ENCODE measurements at places on chromosomes 4 and X.
A peak's percentile ranks its signal among the peaks of the same experiment; 100 is the strongest.

DNA sequence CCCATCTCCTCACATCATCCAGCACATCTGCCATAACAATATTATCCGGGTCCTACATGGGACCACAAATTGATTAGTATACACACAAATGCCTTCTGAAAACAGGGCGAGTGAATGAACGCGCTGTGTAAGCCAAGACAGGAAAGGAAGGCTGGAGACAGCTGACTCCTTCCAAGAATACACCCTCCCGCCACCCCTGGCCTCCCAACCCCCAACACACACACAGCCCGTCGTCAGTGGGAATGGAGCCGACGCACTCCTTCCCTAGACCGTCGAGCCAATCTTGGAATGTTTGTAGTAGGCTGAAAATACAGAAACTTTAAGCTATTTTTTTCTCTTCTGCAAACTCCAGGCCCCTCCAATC lies 319 bp upstream of the MAGEH1 start:
- no peak for DNase-seq

- DNase-seq: no peak
Measured at GRCh38 chrX:81316163-81316562, 114.3 kb downstream of the SH3BGRL start.

DNA sequence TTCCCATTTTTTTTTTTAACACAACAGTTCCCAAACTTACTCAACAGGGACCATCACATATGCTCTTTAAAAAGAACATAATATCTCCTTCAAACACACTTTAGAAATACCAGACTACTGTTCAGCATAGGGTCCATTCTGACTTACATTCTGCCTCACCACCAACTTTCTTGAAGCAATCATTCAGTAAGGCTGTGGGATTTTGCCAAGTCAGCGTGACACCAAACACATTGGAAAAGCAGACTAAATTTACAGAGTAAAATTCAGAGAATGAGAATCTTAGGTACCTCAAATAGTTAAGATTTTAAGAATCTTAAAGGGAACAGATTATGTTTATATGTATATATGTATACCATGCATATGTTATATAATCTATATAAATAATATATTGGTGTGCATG lies 7.2 kb upstream of the PUDP start:
- DNase-seq: no peak

DNA sequence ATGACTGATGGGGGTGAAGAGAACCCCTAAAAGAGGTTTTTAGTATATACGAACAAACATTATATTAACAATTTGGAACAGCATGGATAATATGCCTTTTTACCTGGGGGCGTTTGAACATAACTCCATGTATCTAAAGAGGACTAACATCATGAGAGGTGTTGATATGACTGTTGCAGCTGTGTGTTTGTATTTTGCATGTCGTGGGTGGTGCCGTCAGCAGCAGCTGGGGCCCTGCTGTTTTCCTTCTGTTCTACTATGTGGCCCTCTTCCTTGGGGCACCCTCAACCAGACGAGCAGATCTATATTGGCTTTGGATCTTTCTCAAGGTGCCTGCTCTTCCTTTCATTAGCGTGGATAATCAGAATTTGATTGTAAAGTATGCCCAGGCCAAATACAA lies 11.2 kb downstream of the GBA3 start:
- no peak for DNase-seq

DNA sequence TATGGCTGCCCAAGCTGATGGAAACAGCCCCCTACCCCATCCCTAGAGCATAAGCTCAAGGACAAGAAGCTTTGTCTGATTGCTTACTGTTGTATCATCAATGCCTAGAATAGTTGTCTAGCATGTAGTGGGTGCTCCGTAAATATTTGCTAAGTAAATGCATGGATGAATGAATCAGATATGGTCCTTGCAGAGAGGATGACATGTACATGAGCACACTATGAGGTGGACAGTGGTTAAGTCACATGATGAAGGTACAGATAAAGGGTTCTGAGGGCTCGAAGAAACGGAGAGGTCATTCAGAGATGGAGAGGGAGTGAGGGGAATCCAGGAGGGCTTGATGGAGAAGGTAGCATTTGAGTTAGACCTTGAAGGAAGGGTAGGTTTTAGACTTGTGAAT lies 214.2 kb downstream of the RBMX2 start:
- no peak for DNase-seq

DNA sequence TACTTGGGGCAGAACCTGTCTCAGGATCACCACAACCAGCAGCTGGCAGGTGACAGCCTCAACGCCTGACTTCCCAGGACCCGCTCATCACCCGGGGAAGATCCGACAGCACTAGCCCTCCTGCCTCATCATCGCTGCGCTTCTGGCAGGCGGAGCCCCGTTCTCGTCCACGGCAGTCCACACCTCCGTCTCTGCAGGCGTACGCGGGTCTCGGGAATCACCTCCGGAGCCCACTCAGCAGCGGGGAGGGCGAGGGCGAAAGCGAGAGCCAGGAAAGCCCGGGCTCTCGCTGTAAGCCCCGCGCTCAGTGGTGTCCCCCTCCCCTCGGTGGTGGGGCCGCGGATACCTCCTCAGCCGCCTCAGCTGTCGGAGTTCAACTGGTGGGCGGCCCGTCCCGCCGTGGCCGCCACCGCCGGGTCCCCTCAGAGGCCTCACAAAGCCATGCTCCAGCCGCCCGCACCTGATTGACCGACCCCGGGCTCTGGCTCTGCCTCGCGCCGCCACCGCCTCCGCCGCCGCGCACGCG lies 518 bp upstream of the CNKSR2 start:
- DNase-seq: no peak

DNA sequence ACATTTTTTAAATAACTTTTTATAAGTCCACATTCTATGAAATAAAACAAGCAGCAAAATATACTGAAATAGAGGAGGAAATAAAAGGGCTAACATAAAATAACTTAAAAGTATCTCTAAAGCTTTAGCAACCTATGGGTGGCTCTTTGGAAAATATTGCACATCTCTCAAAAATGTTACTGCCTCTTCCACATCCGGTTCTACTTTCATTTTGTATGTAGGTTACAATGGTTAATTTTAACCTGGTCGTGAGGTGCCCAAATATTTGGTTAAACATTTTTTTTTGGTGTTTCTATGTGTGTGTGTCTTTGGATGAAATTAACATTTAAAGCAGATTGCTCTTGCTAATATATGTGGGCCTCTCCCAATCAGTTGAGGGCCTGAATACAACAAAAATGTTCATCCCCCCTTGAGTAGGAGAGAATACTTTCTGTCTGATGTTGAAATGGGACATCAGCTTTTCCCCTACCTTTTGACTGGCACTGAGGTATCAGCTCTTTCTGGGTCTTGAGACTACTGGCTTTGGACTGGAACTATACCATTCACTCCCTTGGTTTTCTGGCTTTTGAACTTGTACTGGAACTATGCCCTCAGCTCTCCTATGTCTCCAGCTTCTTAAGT lies 353.0 kb downstream of the ADAM29 start:
- DNase-seq: no peak

- DNase-seq: no peak
Measured at GRCh38 chrX:108271397-108271787, 166.8 kb downstream of the COL4A6 start.

GRCh38 chrX:54695231-54695630 lies 102.8 kb downstream of the ITIH6 start:
- DNase-seq: no peak

DNA sequence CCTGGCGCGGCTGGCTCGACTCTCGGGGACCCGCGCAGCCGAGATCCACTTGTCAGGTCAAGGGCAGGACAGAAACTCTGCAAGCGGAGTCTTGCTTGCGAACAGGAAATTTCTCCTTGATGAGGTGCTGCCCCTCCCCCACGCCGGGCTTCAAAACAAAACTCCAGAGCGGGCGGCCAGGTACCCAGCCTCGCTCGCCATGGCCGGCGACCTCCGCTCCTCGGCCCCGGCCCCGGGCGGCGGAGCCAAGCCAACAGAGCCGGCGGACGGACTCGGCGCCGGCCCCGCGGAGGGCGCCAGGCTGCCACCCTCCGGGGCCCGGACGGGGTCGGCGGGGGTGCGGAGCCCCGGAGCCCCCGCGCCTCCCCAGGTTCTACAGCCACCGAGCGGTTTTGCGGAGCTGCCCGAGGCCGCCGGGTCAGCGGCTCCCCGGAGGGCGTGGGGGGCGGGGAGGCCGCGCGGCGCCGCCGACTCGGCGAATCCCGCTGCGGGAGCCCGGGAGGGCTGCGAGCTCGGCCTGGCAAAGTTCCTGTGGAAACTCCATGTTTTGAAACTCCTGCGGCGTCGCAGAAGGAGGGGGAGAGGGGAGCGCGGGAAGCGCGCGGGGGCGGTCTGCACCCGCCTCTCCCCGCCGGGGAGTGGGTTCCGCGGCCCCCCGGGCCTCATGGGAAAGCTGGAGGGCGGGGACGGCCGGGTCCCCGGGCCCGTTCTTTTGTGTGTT lies 11.7 kb upstream of the BCOR start:
- no peak for DNase-seq

DNA sequence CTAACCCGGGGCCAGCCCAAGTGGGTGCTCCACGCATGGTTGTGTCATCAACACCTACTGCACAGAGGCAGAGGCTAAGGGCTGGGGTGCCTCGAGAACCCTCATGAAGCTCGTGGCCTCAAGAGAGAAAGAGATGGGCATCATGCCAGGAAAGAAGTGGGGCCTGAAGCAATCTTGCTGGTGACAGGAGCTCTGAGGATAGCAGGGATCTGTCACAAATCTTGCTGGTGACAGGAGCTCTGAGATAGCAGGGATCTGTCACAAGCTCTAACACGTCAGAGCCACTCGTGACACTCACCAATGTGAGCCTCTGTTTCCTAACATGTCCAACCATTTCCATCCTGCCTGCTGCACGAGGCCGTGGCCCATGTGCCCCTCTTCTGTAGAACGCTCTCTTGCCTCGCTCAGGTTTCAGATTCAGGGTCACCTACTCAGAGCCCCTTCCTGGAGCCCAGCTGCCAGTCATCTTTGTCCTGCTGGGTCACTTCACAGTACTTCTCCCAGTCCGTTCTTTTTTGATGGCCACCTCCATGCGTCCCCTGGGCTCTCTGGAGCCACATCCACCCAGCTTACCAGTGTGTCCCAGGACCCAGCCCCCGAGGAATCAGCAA lies 21.1 kb downstream of the PNMA6E start:
- no peak for DNase-seq

- no peak for DNase-seq
Measured at GRCh38 chr4:165299399-165300060, 27.9 kb upstream of the MSMO1 start.

DNA sequence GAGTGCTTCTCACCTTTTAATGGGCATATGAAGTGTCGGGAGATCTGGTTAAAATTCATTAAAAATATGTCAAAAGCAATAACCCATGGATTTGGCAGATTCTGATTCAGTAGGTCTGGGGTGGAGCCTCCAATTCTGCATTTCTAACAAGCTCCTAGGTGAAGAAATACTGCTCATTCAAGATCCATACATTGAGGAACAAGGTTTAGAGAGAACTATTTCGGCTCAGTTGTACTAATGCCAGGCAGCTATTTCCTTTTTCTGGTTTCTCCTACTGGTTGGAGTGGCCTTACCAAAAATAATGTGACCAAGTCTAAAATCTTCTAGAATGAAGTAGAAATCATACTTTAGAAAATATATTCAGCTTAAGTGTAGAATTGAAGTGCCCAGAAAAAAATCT lies 117.5 kb downstream of the TSPAN7 start:
- DNase-seq: no peak

DNA sequence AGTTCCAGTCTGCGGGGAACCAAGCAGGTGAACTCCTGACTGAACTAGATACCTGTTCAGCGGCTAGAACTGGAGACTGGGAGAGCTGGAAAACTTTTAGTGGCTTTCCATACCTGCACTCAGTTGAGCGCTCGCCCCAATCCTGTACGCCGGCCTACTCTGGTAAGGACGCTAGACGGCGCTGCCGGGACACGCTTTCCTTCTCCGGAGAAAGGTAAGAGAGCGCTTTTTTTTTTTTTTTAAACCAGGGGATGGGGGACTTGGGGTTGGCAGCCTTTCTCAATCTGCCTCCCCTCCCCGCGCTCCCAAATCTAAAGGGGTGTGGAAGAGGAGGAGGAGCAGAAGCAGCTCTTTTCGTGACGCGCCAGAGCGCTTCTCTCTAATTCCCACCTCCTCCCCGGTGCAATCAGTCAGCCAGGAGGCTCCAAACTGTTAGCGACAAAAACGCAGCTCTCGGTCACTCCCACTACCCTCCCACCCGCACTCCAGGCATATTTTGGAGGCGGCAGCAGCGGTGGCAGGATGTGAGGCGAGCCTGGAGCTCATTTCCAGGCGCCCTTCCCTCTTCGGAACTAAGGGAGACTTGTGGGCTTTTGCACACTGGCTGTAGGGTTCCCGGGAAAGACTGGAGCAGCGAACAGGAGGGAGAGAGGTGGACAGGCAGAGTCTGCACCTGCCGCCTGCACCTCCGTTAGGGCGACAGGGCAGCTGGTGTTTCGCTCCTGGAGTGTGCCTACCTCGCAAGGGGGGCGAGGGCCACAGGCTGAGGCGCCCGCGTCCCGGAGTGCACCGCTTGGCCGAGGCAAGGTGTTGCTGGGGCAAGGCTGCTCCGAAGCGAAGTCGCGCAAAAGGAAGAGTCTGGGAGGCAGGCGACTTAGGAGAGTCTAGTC lies at the start of gene IL1RAPL2:
Gene IL1RAPL2 (plus strand): TSS at position 409 of the 890 bp plus-strand sequence.
- no peak for DNase-seq

GRCh38 chrX:64204701-64205440 lies 637 bp downstream of the AMER1 start:
- DNase-seq: peak; percentile 2

DNA sequence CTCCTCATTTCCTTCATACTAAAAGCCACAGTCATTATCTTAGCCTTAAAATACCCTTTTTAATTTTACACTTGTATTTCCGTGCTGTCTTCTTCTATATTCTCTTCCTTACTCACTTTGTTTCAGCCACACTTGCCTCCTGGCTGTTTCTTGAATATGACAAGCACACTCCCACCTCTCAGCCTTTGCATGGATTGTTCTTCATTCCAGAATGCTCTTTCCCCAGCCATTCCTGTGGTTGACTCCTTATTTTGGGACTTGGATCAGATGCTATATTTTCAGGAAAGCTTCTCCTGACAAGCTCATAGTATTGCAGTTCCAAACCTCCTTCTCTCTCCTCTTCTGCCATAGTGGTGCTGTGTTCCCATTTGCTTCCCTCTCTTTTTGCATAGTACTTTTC lies 291.3 kb downstream of the PDHA2 start:
- no peak for DNase-seq

DNA sequence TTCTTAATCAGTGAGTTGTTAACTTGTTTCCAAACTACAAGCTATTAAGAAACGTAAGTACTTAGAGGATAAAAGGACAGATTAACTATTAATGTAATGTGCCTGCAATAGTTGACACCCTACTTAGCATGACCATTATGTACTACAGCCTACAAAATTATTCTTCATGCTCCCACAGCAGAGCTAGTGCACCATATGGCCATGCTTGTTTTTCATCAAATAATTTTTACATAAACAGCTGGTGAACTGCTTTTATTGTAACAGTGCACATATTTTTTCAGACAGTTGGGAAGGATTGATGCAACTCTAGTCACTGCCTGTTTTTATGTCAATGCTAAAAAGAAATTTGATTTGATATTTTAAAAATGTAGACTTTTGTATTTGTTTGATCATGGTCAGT lies 10.2 kb upstream of the MAGEB10 start:
- no peak for DNase-seq

All from stimulated activated CD4-positive, alpha-beta T cell treated with anti-CD3 and anti-CD28 coated beads, Interleukin-1b, Interleukin-23, amount 100 ng/mL, for 24 hours (primary cell).